Activated B cell treated with CpG ODN at 0.5 μM for 24 hours (primary cell): ENCODE measurements at places on chromosomes 3 and 15. TPM values are rescaled to one million over a fixed set of nuclear protein-coding genes. Genes with fewer than 3 reads are reported as not detected.

Gene TRPM1
- 0.05 TPM in 1 of 2 replicates, not detected in the other for total RNA-seq

DNA sequence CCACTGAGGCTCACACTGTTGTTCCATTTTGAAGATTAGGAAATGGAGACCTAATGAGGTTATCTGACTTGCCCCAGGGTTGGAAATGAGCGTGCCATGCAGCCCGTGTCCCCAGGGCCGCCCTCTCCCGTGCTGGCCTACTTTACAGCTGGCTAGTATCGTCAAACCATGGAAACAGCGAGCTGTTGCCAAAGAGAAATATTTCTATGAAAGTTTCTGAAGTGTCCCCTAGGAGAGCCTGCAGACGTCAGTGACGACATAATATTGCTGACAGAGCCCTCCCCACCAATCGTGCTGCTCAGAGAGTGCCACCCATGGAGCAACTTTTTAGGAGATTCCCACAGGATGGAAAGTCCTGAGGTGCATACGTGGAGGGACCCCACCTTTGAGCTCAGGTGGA, 11.2 kb upstream of the FAM174B start:
- DNase-seq = no peak

GRCh38 chr3:45583021-45583851, 11.3 kb upstream of the LIMD1 start:
- no peak for DNase-seq

- no peak for DNase-seq
These were observed 114.7 kb upstream of the PLCL2 start for GRCh38 chr3:16770021-16770420.

- no peak for DNase-seq
These were observed 49.4 kb downstream of the CPN2 start for GRCh38 chr3:194301730-194302129.

- DNase-seq = no peak
These were observed 277.3 kb upstream of the NR2F2 start for GRCh38 chr15:96053031-96053780.
